Fibroblast of villous mesenchyme (primary cell): ENCODE measurements at places on chromosomes 4 and X. TPM values are rescaled to one million over a fixed set of nuclear protein-coding genes. Genes with fewer than 3 reads are reported as not detected.

The P2RY8 gene
- total RNA-seq, result not detected in 2 replicates

The ETFDH gene
- total RNA-seq, result 20.9 and 25.9 TPM in 2 replicates

DNA sequence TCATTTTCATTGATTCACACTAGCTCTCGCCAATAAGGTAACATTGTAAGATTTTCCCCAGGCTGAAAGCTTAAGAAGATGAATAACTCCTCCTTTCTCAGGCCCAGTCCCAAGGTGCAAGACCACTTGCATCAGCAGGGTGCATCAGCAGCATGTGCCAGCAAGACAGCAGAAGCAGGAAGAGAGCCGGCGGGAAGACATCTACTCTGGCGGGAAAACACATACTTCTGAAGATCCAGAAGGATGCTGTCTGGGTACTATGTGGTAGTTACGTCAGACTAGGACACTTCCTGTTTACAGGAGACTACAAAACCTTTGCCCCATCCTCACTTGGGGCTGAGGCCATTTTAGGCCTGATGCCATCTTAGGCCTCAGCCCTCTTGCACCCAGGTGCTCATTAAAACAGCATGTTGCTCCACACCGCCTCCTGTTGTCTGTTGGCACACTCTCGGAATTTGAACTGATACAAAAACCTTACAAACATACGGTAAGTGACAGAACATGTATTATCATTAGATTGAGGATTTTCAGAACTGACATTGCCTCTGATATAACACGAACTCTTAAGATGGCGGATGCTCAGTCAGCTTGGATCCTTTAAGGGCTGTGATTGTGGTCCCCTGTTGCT is 886.5 kb upstream of the EPHA5 start:
- no peak for DNase-seq

GRCh38 chr4:170400361-170400760 is 310.6 kb upstream of the AADAT start:
- no peak for DNase-seq

- no peak for DNase-seq
Measured at GRCh38 chr4:80515496-80515895, 180.0 kb downstream of the CFAP299 start.

DNA sequence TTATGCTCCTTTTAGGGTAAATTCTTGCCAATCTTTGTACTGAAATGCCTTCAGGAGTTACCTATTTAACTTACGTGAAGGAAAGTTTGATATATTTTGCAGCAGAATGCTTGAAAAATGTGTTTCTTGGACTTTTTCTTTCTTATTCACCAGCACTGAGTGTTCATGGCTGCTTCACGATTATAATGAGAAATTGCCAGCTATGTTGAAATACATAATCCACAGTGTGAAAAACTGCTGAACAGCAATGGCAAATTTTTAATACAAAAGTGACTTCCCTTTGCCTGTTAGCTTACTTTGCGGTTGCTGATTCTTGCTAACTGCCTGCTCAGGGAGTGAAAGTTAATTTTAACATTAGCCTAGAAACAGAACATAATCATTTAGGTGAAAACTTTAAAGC is 153.8 kb upstream of the SLC4A4 start:
- DNase-seq, result no peak

DNA sequence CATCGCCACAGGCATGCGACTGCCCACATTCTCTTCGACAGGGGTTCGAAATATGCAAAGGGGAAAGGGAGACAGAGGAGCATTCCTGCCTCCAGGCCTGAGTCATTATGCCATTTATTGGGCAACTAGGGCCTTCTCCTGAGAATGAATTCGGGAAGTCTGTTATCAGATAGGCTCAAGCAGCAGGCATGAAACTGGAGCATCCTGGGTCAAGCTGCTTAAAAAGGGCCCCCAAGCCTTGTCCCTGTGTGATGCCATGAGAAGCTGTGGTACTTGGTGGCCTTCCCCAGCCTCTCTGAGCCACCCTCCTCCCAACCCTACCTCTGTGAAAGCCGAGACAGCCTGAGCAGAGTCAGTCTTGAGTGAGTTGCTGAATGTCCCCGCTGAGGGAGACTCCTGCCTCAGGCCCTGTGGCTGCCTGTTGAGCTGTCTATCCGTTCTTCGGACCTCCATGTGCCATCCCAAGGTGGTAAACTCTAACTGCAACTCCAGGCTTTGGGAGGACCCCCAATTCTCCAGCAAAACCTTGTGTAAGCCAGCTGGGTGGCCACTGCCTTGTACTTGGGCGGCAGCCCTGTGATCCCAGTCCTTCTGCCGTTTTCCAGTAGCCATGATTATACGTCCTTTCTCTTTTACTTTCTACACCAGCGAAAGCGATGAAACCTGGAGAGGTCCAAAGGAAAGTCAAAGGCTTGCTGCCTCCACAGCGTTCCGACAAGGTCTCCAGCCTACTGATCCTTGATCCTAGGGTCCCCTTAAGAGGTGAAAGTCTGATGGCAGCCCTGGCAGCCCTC is 37.7 kb downstream of the NBDY start:
- peak; percentile 49 for DNase-seq

DNA sequence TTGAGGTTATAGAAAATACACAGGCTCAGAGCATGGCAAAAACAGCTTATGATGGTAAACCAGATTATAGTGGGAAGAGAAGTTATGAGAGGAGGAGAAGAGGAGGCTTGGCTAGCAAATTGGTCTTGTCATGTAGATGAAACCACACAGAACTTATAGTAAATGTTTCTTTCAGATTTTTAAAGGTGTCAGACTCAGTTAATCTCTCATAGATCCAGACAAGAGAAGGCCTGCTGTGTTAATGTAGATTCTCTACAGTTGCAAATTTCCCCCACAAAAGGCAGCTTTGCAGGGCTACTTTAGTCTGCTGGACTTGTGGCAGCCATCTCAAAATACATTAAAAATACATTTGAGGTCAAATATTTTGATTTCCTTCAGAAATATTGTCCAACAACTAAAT is 1731.7 kb downstream of the ARAP2 start:
- DNase-seq, result no peak
